ENCODE measurements at places on chromosomes 11 and 22. TPM values are rescaled to one million over a fixed set of nuclear protein-coding genes. Genes with fewer than 3 reads are reported as not detected.

The LAYN gene
- 6.7 TPM for total RNA-seq

The H19 gene
- 810 TPM for total RNA-seq

The BLID gene
- 0.71 TPM for total RNA-seq

The KDELR3 gene
- total RNA-seq: 5.8 TPM

The ZNF214 gene
- total RNA-seq: 0.37 TPM

The GP1BB gene
- total RNA-seq: 15.0 TPM

The ELF5 gene
- 0.74 TPM for total RNA-seq

The ARL2 gene
- 132 TPM for total RNA-seq

The NCAM1 gene
- not detected for total RNA-seq

The NARS2 gene
- total RNA-seq: 19.4 TPM

The PGA5 gene
- not detected for total RNA-seq

The ACRV1 gene
- not detected for total RNA-seq

The GPHA2 gene
- not detected for total RNA-seq

The OSBP2 gene
- 3.4 TPM for total RNA-seq

The IGLL1 gene
- total RNA-seq: not detected

The CRYAB gene
- total RNA-seq: 16.6 TPM

The MAPK11 gene
- 7.8 TPM for total RNA-seq

The MIOX gene
- total RNA-seq: not detected

The RRM1 gene
- total RNA-seq: 105 TPM

The CLCF1 gene
- 8.5 TPM for total RNA-seq

The SLC25A17 gene
- total RNA-seq: 20.1 TPM
